AG08396 (cell line): ENCODE measurements at places on chromosomes 4 and X.

DNA sequence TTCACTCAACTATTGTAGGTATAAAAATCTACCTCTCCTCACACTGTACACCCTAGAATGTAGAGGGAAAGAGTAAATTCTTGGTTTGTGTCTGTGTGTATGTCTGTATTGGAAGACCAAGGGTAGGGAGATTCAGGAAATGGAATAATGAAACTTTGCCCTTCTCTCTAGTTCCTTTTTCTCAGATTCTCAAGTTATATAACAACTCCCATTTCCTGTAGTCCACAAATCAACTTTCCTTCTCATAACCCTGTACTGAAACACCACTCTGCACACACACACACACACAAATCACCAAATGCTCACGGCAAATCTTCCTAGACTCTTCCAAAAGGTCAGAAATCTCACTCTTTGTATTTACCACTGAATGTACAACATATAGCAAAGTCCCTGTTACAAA, 824.5 kb upstream of the DIAPH2 start:
- DNase-seq, result no peak

DNA sequence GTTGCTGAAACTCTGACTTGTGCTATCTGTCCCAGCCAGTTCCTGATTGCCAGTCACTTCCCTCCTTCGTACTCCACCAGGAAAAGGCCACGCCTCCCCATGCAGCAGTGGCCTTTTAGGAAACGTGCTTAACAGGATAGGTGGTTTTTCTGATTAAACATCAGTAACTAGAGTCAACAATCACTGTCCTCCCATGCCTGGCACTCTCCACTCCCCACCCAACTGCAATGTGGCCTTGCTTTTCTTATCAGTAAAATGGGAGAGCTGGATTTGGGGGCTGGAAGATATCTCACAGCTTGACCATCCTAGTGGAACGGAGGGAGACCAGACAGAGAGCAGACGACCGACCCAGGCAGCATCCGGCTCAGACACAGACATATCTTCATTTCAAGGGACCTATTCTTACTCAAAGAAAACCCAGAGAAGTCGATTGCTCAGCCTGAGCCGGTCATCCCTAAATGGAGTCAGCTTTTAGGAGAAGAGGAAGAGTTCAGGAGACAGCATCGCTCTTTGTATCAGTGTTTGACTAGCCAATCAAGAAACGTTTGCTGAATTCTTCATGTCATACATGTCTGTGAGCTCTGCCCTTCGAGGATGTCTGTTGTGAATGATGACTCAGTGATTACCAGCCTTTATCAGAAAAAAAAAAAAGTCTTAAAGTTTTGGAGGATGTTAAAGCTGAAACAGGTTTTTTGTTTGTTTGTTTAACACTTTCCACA, 12.7 kb upstream of the UBA6 start:
- peak; percentile 29 for DNase-seq

DNA sequence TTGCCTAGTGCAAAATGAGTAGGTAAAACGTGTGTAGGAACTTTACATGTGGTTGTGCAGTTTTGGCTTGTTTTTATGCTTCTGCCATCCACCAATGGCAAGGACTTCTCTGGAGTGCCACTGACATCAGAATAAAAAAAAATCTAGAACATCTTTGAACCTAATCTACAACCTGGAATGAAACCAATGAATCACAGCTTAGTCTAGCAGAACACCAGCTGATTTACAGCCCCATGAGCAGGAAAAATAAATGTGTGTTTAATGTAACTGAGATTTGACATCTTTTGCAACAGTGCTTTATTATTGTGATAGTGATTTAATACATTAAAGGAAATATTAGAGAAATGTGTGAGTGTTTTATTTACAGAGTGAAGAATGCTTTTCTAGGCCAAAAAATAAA, 995.1 kb downstream of the PCDH7 start:
- no peak for DNase-seq

- peak; percentile 2 for DNase-seq
These were observed 215.9 kb downstream of the LRBA start for GRCh38 chr4:150799207-150799606.

- no peak for DNase-seq
These were observed 709.1 kb upstream of the FAM241A start for GRCh38 chr4:111435986-111436744.

GRCh38 chrX:16839852-16840460, 30.2 kb downstream of the RBBP7 start:
- peak; percentile 29 for DNase-seq

- DNase-seq, result no peak
These were observed 263.7 kb downstream of the IL1RAPL1 start for GRCh38 chrX:28850955-28851354.

DNA sequence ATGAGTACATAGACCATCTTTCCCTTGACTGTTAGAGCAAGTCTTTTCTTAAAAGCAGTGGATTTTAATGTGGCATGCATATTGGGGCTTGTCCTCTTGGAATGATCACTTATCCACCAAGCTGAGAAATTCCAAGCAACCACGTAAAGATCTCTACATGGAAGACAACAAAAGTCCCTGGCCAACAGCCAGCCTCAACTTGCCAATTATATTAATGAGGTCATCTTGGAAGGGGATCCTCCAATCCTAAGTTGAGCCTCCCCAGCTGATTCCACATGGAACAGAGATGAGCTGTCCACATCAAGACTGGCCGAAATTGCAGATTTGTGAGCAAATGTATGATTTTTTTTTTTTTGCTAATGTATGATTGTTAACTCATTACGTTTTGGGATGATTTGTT, 20.6 kb upstream of the FTHL17 start:
- DNase-seq, result no peak

DNA sequence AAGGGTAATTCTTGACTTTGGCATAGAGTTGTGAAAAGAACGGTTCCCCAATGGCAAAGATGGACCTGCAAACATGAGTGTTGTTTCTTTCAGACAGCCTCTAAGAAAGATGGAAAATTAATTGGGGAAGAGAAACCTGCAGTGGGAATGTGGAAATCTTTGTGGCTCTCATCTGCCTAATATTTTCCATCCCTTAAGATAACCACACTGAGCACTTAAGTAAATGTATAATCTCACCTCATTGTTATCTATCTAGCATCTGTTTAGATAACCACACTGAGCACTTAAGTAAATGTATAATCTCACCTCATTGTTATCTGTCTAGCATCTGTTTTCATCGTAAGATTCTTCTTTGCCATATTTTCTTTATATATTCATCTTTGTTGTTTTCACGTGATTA, 149.3 kb downstream of the NWD2 start:
- DNase-seq, result no peak

DNA sequence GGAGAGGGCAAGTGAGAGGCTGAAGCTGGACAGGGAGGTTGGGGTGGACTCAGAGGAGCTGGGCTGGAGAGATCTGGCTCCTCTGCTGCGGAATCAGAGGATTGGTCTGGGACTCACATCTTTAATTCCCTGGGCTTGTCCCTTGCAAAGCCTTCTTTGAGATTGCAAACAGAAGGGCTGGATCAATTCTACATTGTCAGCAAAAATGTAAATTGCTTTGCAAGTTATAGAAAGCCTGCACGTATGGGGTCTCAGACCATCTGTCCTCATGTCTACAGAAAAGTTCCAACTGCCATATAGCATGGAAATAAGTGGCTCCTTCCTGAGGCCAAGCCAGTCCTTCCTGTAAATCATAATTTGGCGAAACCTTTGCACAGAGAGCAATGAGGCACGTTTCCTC, 449.6 kb downstream of the UBE2NL start:
- DNase-seq, result no peak

- DNase-seq, result peak; percentile 25
These were observed 72.9 kb downstream of the YIPF6 start for GRCh38 chrX:68571610-68572311.

- no peak for DNase-seq
These were observed 134.5 kb upstream of the KLF3 start for GRCh38 chr4:38529189-38530115.

GRCh38 chrX:129632443-129632842, 22.3 kb downstream of the APLN start:
- no peak for DNase-seq

- DNase-seq, result peak; percentile 9
These were observed 415.2 kb upstream of the NR3C2 start for GRCh38 chr4:148857239-148857972.

DNA sequence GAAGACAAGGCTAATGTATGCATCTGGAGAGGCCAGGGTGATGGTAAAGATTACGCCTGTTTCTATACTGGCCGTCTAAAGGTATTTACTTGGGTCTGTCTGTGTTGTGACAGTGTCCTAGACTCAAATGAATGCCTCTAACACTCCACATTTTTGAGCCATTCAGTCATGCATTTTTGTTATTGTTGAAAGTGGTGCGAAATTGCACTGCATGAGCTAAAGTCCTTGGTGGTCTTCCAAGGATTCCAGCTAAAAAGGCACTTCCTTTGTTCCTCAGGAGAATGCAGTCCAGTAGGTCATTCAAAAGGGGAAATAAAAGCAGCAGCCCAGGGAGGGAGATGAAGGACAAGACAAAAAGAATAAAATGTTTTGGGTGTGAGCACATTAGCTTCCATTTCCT, 3.0 kb downstream of the GPC4 start:
- DNase-seq, result peak; percentile 60

- DNase-seq, result peak; percentile 48
These were observed 146.8 kb downstream of the PPP3CA start for GRCh38 chr4:101200561-101200960.

DNA sequence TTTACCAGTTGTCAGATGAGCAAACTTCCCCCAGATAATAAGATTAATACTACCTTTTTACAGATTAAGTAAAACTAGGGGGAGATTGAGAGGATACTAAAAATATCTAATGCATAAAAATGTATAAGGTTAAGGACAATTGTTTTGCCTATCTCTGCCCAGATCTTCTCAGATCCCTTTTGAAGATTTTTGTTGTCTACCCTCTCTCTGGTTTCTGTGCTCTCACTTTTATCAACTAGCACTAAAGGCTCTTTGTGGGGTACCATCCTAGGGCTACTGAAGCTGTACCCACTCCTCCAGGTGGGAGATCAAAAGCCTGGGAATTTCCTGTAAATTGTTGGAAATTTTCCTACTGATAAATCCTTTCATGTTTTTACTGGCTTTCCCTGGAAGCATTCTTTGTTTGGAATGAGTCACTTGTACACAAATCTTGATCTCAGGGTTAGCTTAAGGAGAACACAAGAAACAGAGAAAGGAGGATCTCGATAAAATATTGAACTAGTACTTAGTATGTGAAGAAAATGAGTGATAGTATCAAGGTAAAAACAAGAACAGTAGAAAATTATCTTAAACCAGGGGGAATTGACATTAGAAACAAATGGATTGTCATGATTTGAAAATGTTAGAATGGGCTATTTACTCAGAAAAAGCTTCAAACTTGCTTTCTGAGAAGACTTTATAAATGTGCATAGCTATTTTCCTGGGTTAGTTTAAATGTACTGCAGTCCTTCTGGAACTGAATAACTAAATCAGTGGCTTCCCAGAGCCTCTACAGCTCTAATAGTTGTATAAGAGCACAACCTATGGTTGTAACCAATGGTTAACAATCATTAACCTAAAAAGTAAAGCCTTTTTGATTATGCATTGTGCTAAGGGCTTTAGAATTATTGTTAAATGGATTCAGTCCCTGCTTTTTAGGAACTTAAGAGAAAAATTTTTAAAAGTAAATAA, 679.9 kb upstream of the MAGEB2 start:
- DNase-seq, result no peak

DNA sequence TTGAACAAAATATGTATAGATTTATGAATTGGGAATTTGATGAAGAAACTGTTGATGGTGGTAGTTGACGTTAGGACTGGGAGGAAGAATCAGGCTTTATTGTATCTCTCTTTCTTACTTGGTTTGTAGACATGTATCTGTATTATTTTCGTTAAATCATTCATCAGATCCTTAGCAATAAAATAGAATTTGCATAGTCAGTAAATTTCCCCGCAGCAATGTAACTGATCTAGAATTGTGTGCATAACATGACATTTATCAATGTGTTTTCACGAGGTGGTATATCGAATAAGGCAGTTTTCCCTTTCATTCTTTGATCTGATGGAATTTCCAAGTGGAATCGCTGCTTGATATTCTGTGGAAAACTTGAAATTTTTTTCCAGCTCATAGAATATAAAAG, 308.8 kb downstream of the SPRY1 start:
- DNase-seq, result no peak
